Activated naive CD4-positive, alpha-beta T cell treated with Interleukin-2 at 50 U/mL for 16 hours (primary cell): ENCODE measurements at places on chromosomes 2 and 18.

GRCh38 chr2:196719110-196719872 lies 79.8 kb downstream of the CCDC150 start:
- no peak for DNase-seq

- DNase-seq, result no peak
Measured at GRCh38 chr2:215138479-215138878, at the start of gene ABCA12. Gene ABCA12 (minus strand): TSS chr2:215138626. CDS start chr2:215138208, 418 bp downstream.

GRCh38 chr2:20021405-20022009 lies 9.0 kb upstream of the MATN3 start:
- no peak for DNase-seq

DNA sequence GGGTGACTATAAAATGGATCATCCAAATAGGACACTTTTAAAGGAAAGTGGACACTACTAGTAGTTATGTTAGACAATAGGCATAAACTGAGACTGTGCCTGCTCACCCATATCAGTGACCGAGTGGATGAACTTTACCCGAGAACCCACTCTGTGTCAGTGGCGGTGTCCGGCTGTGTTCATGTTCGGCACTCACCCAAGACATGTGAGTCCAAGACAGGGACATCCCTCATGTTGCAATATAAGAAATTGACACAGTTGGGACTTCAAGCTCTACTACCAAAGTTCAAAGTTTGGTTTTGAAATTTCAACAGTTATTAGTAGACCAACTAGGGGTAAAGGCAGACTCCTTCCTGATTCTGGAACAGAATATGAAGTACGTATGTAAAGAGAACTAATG lies 326.3 kb upstream of the TNP1 start:
- DNase-seq, result no peak

DNA sequence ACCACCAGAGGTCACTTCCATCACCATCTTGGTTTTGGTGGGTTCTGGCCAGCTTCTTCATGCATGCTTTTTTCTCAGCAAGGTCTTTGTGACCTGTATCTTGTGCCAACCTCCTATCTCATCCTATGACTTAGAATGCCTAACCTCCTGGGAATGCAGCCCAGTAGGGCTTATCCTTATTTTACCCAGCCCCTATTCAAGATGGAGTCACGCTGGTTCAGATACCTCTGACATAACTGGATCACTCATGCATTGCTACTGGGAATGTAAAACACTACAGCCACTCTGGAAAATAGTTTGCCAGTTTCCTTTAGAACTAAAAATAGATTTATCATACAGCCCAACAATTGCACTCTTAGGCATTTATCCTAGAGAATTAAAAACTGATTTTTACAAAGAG lies 219.2 kb downstream of the IRS1 start:
- DNase-seq, result no peak

DNA sequence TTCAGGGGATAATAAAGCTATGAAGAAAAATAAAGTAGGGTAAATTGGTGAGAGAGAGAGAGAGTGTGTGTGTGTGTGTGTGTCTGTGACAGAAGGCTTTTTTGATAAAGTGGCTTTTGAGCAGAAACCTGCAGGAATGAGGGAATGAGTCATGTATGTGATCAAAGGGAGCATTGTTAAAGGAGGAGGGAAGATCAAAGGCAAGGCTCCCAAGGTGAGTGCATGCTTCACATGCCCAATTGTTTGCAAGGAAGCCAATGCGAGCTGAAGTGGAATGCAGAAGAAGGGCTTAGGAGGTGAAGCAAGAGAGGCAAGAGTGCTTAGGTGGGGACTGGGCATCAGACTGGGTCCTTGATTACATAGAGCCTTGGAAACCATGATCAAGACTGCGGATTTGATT lies 96.8 kb downstream of the DNAH6 start:
- no peak for DNase-seq

DNA sequence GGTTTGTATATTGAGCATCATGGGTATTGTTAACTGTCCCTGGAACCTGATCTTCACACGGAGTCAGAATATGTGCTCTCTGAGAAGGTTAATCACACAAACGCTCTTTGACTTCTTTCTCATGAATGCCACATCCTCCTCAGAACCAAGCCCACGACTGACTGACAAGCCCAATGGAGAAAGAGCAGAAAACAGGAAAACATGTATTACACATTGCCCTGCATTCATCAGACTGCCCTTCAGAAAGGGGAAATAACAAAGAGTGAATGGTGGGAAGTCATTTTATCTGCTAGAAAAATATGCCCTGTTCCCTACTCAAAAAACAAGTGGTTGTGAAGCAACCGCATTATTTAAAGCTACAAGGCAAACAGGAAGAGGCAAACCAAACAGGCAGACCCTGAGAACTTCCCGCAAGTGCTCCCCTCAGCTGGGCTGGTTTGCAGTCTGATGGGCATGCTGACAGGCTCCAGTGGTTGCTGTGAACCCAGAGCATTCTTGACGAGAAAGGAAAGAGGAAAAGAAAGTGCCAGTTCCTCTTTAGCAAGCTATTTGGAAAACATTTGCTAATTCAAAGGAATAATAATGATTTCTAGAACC lies 172.9 kb upstream of the SETBP1 start:
- DNase-seq, result no peak

- no peak for DNase-seq
Measured at GRCh38 chr2:241261628-241262027, 53.8 kb downstream of the HDLBP start.

GRCh38 chr18:37230768-37231167 lies 334.8 kb downstream of the CELF4 start:
- DNase-seq, result no peak

GRCh38 chr2:154554046-154554445 lies 144.4 kb upstream of the KCNJ3 start:
- DNase-seq, result no peak

- no peak for DNase-seq
Measured at GRCh38 chr2:17573804-17574175, 33.3 kb downstream of the VSNL1 start.
